Stimulated activated CD8-positive, alpha-beta memory T cell treated with anti-CD3 and anti-CD28 coated beads, Interleukin-4, amount 100 ng/mL, for 1 hour (primary cell): ENCODE measurements at places on chromosomes 5 and 9.

- DNase-seq: no peak
Measured at GRCh38 chr9:14288433-14288832, 25.5 kb downstream of the NFIB start.

GRCh38 chr9:36967997-36968396 lies 66.1 kb downstream of the PAX5 start:
- no peak for DNase-seq

GRCh38 chr5:143506836-143507552 lies 103.5 kb upstream of the NR3C1 start:
- DNase-seq: no peak

GRCh38 chr5:107376546-107377276 lies 294.0 kb downstream of the EFNA5 start:
- DNase-seq: no peak

GRCh38 chr5:119312403-119312802 lies 43.4 kb upstream of the TNFAIP8 start:
- DNase-seq: no peak

- DNase-seq: no peak
Measured at GRCh38 chr5:107646418-107646817, 24.3 kb downstream of the EFNA5 start.

GRCh38 chr9:38177680-38178079 lies 108.7 kb upstream of the SHB start:
- DNase-seq: no peak

GRCh38 chr5:12111261-12111660 lies 207.0 kb upstream of the CTNND2 start:
- no peak for DNase-seq

DNA sequence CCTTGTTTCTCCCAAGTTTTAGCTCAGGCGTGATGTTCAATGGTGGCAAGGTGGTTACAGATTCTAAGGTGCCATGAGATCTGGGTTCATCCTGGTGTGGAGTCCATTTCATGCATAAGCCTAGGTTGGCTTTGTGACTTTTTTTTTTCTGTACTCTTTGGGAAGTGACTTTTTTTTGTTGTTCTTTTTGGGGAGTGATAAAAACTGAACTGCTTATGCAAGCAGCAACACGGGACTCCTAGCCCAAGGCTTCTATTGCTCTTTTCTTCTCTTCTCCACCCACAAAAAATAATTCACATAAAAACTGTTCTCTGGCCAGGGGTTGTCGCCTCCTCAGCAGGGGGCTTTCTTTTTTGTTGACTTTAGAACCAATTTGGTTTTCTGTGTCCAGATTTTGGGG lies 15.4 kb downstream of the STC2 start:
- DNase-seq: no peak

DNA sequence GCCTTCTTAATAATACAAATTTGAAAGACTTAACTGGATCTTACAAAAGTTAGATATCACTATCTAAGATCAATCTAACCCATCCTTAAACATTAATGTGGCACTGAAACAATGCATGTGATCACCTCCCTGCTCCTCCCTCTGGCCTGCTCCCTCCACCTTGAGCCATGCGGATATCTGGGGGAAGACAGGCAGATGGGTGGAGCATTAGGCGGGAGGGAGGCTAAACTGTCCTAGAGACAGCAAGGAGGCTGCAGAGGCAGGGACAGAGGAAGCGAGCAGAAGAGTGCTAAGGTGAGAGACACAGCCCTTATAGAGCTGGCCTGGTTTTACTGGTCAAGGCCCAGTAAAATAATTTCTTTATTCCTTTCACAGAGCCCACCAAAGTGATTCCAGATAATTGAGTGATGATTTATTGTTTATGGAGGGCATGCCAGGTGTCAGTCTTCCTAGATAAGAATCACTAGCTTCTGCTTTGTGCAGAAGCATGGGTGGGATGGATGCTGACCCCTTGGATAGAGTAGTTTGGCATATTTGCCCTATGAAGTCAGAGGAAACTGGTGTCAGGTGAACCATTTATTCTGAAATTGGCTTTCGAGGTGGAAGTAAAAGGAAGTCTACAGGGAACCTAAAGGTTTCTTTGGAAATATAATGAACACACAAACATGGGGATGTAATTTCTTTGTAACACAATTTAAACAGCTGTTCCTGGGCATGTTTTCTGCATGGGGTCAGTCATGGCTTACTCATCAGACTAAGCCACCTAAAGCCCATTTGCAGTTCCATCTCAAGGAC lies 188.3 kb downstream of the GNAQ start:
- no peak for DNase-seq

- DNase-seq: no peak
Measured at GRCh38 chr5:73564675-73565074, 764 bp downstream of the ANKRA2 start.

DNA sequence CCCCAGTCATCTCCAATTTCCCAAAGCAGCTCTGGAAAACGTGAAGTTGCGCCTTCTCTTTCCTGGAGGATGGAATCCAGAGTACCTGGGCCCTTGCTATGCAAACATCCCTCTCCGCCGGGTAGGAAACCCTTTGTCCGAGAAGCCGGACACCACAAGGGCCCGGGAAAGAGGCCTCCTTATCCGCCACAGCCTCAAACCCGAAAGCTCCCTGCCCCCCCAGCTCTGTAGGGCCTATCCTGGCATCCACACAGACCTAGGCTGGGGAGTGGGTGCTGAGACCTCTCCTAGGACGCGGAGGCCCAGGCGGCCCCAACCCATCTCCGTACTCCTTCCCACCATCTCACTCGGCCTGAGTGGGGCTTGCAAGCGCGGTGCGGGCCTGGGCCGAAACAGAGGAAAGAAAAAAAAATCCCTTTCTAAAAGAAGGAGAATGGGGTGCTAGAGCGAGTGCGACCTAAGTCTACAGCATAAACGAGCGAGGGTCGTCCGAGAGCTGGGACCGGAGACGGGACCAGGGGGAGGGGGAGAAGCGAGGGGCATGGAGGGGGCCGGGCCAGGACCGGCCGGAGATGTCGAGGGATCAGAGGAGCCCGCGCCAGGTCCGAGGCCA lies 624 bp downstream of the FBXW11 start:
- no peak for DNase-seq

DNA sequence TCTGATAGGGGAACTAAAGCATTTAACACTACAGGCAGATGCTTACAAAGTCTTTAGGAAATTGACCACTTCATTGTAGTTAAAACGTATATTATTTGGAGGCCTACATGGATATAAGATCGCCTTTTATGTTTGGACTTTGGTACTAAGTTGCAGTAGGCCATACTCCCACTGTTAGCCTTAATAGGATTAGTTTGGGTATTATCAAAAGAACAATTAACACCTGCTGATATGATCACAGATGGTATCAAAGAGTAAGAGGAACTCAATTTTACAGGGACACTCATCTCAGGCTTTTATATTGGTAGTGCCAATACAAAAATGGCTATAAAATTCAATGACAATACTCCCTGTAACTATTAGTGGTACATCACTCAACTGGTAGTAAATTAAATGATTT lies 1183.0 kb downstream of the MAT2B start:
- no peak for DNase-seq

DNA sequence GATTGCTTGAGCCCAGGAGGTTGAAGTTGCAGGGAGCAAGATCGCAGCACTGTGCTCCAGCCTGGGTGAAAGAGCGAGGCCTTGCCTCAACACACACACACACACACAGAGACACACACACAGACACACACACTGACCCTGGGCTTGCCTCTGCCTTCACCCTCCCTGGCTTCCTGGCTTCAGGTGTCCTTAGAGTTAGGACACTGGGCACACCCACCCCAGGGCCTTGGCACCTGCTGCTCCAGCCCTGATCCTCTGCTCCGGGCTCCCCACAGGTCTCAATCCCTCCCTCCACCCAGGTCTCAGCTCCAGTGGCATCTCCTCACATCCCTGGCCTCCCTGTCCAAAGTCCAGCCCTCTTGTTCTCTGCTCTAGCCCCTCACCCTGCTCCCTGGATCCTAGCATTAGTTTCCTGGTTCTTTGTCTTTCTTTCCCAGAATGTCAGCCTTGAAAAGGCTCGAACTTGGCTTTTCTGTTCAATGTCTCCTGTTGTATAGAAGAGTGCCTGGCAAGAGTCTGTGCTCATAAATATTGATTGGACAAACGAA lies 212.9 kb downstream of the C9orf50 start:
- no peak for DNase-seq

- DNase-seq: no peak
Measured at GRCh38 chr5:150298701-150299451, 3.8 kb downstream of the ARSI start.

DNA sequence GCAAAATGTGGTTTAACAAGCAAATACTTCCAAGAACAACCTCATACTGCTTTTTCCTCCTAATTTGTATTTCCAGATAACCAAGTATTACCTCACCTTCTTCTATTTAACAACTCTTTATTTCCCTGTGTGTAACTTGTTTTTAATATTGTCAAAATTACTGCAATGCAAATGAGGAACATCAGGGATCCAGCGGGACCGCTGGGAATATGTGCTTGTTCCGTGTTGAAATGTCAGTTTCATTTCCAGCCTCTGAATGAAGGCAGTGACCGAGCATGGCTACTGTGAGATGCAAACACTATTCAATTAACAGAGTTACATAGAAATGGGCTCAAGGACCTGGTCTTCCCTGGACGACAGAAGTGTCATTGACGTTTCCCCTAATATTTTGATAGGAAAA lies 110.8 kb upstream of the CTSL start:
- no peak for DNase-seq

GRCh38 chr5:66307647-66308241 lies 163.6 kb downstream of the SREK1 start:
- DNase-seq: no peak

GRCh38 chr5:75472973-75473372 lies 38.5 kb downstream of the CERT1 start:
- no peak for DNase-seq

- DNase-seq: no peak
Measured at GRCh38 chr5:80754900-80755299, 100.1 kb upstream of the DHFR start.

- no peak for DNase-seq
Measured at GRCh38 chr9:129483415-129484351, 137.2 kb downstream of the C9orf50 start.

DNA sequence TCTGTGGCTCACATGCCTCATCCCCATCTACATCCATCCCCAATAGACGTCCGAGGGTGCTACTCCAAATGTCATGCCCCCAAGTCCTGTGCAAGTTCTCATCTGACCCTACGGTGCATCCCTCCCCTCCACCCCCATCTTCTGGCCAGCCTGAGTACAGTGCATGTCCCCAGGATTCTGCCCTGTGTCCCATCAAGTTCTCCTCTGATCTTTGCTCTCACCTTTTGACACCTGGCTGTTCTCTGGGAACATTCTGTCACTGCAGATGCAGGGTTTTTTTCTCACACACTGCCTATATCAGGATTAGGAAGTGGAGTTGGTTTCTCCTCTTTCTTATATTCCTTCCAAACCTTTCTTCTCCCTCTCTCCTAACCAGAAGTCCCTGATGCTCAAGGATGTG lies 377.2 kb downstream of the GADD45G start:
- no peak for DNase-seq

DNA sequence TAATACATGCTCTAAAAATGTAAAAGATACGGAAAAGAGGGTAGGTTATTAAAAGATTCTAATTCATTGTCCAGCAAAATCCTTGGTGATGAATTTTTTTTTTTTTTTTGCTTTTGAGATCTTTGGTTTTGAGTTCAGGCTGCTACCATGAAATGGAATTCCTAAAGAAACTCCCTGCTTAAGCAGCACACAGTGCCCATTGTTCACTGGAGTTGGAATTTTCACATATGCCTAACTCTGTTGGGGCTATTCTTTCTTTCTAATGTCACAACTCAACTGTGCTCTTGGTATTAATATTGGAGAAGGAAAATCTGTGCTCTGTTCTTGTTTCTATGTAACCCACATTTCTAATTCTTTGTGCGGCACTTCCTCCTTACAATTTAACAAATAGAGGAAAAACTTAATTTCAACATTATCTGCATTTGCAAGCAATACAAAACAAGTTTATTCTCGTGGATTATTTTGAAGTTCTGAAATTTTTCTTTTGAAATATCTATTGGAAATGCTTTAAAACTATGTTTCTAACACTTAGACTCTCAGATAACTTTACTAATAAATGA lies 21.6 kb downstream of the MATR3 start:
- DNase-seq: no peak

DNA sequence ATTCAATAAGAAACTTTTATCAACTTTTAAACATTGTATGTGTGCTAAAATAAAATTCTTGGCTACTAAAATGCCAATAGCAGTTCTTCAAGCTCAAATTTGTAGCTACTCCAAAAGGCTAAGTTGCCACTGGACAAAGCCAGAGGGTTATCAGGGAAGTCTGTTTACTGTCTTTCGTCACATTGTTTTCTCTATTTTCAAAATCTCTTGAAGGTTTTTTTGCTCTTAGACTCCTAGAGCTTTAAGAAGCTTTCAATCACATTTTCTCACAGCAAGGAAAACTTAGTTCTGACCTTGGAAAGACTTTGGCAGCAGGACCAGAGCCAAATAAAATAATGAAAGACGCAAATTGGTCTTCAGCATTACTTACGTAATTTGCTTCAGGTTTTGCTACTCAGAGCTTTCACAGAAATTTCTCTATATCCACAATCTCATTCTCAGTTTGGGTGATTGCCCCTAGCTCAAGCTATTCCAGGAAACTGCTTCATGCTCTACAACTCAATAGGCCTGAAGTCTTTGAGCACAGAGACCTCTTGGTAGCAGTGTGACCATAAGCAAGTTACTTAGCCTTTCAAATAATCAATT lies 257.7 kb downstream of the GABRG2 start:
- DNase-seq: no peak

DNA sequence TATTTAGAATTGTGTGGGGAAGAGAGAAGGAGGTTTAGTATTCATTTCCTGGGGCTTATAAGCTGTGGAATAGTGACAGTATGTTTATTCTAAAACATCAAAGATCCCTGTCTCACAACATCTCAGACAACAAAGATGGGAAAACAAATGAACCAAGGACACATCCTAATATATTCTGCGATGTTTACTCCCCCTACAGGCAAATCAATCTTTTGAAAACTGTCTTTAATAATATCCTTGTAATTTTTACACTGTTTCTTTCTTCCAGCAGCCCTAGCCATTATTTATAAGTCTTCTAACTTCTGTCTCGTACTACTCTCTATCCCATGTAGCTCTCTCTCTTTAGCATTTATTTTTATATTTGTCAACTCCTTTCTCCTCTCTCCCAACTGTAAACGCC lies 33.5 kb upstream of the TMEM252 start:
- no peak for DNase-seq

- DNase-seq: no peak
Measured at GRCh38 chr5:121915765-121916164, 46.0 kb upstream of the SRFBP1 start.

DNA sequence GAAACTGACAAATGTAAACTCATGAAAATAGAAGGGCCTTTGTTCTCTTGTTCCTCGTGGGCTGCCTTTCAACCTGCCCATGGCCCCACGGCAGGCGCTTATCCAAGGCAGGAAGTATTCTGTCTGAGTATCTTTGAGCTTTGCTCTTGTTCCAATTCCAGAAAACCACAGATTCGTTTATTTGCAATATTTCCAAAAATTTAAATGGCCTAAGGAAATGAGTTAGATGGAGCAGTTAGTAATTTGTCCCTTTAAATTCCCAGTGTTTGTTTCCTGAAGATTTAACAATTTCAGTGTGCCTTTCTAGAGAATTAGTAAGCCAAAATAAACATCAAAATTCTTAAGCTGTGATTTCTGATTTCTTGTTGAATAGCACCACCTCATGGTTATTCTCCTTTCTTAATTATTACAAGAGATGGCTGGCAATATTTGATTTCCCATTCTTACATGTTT lies 299.4 kb upstream of the RASA1 start:
- DNase-seq: no peak
